ENCODE measurements at places on chromosomes 2 and 18. TPM values are rescaled to one million over a fixed set of nuclear protein-coding genes. Genes with fewer than 3 reads are reported as not detected.
A peak's percentile ranks its signal among the peaks of the same experiment; 100 is the strongest.

GRCh38 chr2:5705490-5705889 is 13.3 kb downstream of the SOX11 start:
- DNase-seq = no peak

DNA sequence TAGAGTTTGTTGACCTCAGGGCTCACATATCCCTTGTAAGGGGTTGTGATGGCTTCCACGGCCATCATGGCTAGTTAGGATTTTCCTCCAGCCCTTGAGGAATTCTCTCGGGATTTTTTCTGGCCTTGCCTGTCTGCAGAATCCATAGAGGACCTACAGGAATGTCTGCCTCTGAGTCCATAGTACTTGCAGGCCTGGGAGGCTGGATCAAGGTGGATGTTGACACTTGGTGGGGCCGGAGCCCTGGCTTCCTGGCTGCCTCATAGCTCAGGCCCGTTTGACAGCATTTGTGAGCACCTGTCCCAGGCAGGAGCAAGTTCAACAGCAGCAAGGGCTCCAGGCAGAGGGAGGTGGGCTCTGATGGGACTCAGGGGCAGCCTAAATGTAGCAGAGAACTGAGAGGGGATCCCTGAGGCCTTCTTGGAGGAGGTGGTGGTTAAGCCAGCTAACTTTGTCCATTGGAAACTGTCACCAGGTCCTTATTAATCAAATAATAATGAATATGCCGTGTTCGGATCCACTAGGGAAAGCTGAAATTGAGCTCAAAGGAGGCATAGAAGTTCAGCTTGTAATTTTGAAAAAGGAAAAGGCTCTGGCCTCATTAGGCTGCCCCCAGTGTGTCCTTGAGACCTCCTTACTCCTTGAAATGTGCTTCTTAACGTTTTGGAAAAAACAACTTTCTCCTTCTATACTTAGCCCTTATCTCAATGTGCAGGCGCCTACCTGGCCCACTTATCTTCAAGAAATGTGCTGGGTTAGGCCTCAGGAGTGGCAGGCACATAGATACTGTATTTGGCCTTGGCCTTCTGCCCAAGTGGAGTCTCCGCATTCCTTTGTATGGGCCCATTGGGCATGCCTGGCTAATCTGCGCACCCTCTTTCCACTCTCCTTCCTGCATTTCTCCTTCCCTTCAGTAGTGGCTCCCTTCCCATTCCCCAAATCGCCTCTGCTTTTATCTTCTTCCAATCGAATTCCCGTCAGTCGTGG is 66.9 kb downstream of the HPCAL1 start:
- no peak for DNase-seq

The TUBA3E gene
- not detected for total RNA-seq

DNA sequence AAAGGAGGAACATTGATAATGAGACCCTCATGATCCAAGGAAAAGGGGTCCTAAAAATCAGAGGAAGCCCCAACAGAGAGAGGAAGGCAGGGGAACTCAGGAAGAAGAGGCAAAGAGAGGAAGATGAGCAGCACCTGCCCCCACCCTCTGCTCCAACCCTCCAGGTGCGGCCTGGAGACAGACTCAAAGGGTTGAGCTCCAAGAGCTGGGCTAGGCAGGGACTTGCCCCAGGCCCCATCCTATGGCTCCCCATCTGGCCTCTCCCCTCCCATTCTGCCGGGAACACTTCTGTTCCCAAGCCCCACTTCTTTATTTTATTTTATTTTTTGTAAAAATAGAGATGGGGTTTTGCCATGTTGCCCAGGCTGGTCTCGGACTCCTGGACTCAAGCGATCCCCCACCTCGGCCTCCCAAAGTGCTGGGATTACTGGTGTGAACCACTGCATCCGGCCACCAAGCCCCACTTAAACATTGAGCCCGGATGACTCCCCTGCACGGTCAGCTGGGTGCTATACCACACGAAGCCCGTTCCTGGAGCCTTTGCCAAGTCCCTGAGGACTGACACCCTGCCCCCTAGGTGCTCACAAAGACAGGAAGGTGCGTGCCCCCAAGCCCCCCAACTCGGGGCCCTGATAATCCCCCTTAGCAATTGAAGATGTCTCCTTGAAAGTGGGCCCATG is 3.8 kb upstream of the GPR55 start:
- no peak for DNase-seq

DNA sequence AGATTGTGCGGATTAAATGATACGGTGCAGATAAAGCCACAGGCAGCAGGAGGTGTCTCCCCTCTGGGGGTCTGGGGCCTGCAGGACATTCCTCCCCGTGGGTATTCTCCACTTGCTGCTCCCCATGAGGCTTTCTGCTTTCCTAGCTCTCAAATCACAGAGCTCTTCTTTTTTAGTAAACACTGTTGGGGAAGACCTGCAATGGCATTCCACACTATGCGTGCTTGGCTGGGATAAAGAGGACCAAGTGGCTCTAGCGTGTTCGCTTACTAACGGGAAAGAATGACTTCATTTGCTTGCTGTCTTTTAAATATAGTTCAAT is 146.5 kb downstream of the DDX1 start:
- no peak for DNase-seq

GRCh38 chr2:75476761-75477160 is 84.0 kb downstream of the EVA1A start:
- DNase-seq = peak; percentile 31

The RFTN2 gene
- 18.1 TPM for total RNA-seq

DNA sequence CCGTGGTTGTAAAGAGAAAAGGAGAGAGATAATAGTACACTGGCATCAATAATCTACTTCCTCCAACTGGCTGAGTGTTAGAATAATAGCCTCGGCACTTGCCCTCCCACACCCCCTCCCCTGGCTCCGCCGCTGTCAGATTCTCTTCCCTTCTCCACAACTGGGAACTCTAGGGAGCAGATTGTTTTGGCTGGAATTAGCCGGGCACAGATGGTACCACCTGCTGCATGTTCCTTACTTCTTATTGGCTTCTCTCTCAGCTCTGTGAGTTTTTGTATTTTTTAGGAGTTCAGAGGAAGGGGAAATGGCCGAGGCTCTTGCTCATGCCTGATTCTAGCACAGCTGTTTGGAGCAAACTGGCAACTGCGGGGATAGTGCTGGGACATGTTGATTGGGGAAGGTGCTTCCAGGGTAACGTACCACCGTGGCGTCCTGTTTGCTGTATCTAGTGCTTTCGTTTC is 140.0 kb downstream of the ZEB2 start:
- DNase-seq = no peak

DNA sequence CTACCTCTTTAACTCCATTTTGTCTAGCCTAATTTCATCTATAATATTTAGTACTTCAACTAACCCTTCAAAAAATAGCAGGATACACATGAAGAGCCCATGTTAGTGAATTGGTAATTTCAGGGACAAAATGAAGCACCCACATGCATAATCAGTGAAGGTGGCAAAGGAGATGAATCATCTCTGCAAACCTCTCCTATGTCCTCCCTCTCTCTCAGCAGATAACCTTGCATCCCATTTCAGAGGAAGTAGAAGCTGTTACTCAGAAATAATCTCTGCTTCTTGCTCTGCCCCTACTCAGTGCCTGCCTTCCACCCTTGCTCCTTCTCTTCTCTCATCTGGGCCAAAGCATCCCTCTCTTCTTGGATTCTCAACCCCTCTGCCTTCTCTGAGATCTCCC is 60.2 kb upstream of the CAVIN2 start:
- DNase-seq = no peak

- DNase-seq = no peak
These were observed at the start of gene ASIC4 for GRCh38 chr2:219514196-219514761. Gene ASIC4 (plus strand): TSS chr2:219514482. CDS start chr2:219514725, 243 bp downstream.

GRCh38 chr2:48888066-48888465 is 132.5 kb upstream of the LHCGR start:
- DNase-seq = peak; percentile 94

The SLC4A1AP gene
- 24.6 TPM for total RNA-seq

The SAG gene
- total RNA-seq = 14.7 TPM

- no peak for DNase-seq
These were observed 2.7 kb upstream of the CROCC2 start for GRCh38 chr2:240903191-240904060.

GRCh38 chr2:73827018-73827417 is 1.7 kb upstream of the STAMBP start:
- DNase-seq = no peak

The GYPC gene
- 113 TPM for total RNA-seq

The RGPD3 gene
- 4.1 TPM for total RNA-seq

DNA sequence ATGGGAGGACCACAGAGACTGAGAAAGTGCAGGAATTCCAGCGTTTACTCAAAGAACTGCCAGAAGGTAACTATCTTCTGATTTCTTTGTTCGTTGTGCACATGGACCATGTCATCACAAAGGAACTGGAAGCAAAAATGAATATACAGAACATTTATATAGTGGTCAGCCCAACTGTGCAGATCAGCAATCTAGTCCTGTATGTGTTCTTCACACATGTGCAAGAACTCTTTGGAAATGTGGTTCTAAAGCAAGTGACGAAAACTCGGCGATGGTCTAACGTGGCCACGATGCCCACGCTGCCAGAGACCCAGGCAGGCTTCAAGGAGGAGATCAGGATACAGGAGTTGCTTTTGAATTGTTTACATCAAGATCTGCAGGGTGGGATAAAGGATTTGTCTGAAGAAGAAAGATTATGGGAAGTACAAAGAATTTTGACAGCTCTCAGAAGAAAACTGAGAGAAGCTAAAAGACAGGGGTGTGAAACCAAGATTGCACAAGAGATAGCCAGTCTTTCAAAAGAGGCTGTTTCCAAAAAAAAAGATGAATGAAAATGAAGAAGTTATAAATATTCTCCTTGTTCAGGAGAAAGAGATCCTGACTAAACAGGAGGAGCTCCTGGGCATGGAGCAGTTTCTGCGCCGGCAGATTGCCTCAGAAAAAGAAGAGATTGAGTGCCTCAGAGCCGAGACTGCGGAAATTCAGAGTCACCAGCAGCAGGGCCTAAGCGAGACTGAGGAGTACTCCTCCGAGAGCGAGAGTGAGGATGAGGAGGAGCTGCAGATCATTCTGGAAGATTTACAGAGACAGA is 8.3 kb upstream of the CHST10 start:
- DNase-seq = peak; percentile 10

DNA sequence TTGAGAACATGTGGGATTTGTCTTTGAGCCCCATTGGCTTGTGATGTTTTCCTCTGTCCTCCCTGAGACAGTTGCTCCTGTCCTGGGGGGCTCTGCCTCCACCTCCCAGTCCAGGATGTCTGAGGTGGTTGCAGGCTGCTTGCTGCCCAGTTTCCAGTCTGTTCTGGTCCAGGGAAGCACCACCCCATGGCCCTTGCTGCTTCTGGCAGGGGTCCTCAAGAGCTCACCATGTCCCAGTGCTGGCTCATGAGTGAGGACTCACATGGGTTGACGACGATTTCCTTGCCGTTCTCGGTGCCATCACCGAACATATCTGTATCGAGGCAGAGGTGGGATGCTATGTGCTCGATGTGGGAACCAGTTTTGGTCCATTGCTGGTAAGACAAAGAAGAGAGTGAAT is 103.4 kb upstream of the CAPN13 start:
- no peak for DNase-seq

The LINC00305 gene
- total RNA-seq = not detected

- peak; percentile 76 for DNase-seq
These were observed 35.5 kb downstream of the IL1R2 start for GRCh38 chr2:102027036-102027980.

DNA sequence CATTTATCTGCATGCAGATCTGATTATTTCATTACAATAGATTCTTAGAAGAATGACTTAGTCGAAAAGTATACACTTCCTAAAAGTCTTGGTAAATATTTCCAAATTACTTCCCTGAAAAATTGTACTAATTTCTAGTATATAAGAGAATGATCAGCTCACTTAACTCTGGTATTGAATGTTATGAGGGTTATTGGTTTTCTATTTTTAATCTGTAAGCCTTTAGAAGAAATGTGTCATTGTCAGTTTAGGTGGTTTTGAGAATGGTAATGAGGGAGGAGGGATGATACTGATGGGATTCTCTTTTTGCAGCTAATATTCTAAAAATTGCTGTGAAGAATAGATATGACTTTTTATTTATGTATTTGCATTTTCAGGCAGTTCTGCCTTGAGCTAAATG is 23.9 kb downstream of the MOB4 start:
- no peak for DNase-seq

- no peak for DNase-seq
These were observed 38.4 kb downstream of the ARL4C start for GRCh38 chr2:234458466-234458865.

The TIA1 gene
- total RNA-seq = 106 TPM

The UCN gene
- 1.4 TPM for total RNA-seq

GRCh38 chr2:171180229-171180930 is 19.7 kb upstream of the TLK1 start:
- DNase-seq = no peak

- peak; percentile 6 for DNase-seq
These were observed 18.0 kb downstream of the LRRC30 start for GRCh38 chr18:7248877-7249276.

DNA sequence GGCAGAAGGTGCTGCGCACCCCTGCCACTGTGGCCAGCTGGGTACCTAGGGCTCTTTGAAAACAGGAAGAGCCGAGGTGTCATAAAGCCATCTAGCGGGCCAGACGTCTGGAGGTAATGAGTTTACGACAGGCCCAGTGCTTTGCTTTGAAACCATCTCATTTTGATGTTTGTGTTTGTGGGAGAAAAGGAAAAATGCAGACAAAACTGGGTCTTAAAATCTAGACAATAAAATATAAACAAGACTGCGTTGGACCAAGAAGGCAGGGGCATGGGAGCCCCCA is 3.2 kb downstream of the HOXD9 start:
- DNase-seq = no peak

The IL1RL1 gene
- 4.6 TPM for total RNA-seq

DNA sequence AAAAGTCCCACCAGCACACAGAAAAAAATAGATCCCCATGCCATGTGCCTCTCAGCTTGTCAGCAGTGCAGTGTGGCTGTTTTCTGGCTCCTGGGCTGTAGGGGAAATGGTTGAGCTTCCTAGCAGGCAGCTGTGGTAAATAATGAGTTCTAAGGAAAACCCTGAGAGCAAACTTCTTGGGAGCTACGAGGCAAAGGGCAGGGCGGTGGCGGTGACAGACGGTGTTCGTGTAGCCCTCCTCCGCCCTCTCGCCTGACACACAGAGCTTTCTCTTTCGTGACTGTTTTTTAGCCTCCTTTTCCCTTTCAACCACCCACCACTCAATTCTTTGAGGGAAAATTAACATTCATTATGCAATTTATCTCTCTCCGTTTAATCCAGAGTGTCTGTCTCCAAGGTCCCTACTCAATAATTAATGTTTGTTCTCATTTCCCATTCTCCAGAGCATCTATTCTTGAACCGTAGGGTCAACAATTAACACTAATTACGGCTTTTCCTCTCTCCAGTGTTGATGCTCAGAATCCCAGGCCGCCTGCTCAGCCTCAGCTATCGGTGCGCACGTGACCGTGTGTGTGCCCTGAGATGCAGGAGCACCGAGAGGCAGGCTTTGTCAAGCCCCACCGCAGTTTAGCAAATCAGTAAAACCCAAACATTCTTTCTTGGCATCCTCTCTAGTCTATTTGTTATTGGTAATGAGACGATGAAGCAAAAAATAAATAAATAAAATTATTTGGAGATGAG is 50.1 kb downstream of the KIAA2012 start:
- DNase-seq = no peak

DNA sequence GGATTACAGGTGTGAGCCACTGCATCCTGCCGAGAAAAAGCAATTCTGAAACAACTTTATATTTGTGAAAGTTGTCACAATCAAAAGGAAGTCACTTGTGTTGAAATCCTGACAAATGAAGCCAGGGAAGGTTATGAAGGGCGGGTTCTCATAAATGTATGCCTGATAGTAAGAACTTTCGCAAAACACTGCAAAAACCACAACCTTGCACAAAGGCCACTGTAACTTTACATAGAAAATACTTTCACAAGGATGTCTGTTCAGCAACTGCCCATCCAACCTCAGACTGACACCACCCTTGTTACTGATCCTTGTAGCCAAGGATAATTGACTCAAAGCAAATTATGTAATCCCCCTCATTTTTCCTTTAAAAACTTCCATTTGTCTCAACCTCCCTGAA is 90.6 kb downstream of the SLC4A3 start:
- no peak for DNase-seq

All from umbilical cord (tissue), 2 donors.